ENCODE measurements at places on chromosomes 12 and 14.
A peak's percentile ranks its signal among the peaks of the same experiment; 100 is the strongest.

DNA sequence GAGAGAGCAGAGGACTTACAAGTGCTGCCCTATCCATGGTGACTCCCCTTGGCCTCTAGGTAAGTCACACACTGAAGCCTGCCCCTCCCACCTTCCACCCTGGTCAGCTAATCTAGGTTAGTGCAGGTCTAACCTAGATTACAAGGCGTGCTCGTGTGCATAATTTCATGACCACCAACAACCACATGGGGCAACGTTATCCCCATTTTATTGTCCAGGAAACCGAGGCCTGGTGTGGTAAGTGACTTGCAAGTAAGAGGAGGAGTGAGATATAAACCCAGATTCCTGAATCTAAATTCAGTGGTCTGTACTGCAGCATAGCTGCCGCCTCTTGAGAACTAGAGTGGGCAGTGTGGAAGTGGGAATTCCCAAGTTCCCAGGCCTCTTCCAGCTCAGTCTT lies 171.1 kb downstream of the DAD1 start:
- no peak for DNase-seq

DNA sequence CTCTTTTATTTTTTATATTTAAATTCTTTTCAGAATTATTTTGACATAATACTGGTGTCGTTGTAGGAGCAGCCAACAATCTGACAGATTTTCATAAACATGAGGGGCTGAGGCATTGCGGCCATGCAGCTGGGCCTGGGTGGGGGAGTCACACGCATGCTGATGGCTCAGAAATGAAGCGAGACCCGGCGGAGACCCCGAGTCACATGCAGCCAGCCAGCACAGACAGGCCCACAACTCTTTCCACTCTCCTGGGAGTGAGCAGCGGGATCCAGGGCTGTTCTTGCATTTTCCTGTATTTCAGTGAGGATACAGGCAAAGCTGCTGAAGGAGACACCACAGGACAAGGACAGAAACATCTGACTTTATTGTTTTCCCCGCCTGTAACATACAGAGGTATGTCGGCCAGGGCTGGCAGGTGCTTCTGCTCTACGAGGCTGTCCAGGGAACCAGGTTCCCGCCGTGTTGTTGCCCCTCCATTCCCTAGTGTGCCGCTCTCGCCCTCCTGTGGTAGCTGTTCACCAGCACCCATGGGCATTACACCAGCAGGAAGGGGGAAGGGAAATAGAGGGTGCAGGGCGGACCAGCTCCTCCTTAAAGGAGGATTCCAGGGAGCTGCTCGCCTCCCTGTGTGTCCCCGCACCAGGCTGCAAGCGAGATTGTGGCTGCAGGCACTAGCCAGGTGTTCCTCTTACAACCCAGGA lies 30.5 kb downstream of the FZD10 start:
- no peak for DNase-seq

DNA sequence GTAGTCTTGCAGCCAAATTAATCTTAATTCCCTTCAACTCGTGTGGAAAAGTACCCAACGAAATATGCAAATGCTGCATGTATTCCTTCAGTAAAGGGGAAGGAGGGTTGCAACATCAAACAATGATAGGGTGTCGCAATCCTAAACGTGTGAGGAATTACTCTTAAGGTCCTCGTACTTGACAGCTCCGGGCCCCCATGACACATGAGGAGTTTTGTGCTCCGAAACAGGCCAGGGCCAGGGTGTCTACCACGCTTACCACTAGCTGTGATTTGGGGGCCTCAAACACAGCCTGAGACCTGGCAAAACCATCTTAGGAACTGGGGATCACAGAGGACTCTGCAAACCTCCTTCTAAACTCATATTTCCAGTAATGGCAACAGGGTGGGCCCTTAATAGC lies 20.4 kb downstream of the FOS start:
- DNase-seq, result no peak

DNA sequence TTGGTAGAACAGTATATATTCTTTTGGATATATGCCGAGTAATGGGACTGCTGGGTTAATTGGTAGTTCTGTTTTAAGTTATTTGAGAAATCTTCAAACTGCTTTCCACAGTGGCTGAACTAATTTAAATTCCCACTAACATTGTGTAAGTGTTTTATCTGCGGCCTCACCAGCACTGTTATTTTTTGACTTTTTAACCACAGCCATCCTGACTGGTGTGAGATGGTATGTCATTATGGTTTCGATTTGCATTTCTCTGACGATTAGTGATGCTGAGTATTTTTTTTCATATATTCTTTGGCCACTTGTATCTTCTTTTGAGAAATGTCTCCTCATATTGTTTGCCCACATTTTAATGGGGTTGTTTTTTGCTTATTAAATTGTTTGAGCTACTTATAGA lies 357.4 kb downstream of the C12orf50 start:
- no peak for DNase-seq

DNA sequence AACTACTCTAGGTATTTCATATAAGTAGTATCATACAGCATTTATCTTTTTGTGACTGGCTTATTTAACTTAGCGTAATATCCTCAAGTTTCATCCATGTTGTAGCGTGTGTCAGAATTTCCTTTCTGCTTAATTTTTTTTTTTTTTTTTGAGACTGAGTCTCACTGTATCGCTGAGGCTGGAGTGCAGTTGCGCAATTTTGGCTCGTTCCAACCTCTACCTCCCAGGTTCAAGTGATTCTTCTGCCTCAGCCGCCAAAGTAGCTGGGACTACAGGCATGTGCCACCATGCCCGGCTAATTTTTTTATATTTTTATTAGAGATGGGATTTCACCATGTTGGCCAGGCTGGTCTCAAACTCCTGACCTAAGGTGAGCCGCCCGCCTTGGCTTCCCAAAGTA lies 28.9 kb downstream of the PNMA1 start:
- DNase-seq, result no peak

DNA sequence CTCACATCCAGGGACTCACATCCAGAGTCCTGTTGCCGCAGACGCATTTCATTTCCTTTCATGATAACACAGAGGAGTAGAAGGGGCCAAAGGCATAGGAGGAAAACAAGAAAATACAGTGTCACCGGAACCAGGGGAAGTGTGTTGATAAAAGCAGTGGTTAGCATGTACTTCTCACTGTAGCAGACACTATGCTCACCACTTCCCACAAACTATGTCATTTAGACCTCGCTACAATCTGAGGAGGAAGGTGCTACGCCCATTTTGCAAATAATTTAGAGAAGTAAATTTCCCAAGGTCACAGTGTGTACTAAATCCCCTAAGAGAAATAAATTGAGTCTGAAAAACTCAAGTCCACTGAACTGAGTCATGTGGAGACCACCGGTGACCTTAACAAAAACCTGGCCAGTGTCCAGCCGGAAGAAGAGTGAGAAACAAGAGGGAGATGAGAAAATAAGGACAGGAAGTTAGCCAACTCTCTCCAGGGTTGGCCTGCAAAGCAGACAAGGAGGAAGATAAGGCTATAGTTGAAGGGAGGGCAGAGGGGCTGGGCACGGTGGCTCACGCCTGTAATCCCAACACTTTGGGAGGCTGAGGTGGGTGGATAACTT lies 25.8 kb upstream of the TMCC3 start:
- DNase-seq, result peak; percentile 10

- no peak for DNase-seq
Measured at GRCh38 chr12:123475246-123475703, 17.3 kb downstream of the SNRNP35 start.

Measured in activated CD4-positive, alpha-beta T cell treated with anti-CD3 and anti-CD28 coated beads, Interleukin-2, amount 10 ng/mL, durations not matched to agents 7 days and 5 days (primary cell).